LNCaP clone FGC (cell line): ENCODE measurements at places on chromosomes 1 and 21.

- DNase-seq: no peak
These were observed 2.3 kb downstream of the PAX7 start for GRCh38 chr1:18632783-18633421.

GRCh38 chr1:205600085-205600484 lies 31.7 kb downstream of the ELK4 start:
- no peak for DNase-seq

GRCh38 chr1:6544831-6545230 lies 9.5 kb downstream of the NOL9 start:
- DNase-seq: no peak

DNA sequence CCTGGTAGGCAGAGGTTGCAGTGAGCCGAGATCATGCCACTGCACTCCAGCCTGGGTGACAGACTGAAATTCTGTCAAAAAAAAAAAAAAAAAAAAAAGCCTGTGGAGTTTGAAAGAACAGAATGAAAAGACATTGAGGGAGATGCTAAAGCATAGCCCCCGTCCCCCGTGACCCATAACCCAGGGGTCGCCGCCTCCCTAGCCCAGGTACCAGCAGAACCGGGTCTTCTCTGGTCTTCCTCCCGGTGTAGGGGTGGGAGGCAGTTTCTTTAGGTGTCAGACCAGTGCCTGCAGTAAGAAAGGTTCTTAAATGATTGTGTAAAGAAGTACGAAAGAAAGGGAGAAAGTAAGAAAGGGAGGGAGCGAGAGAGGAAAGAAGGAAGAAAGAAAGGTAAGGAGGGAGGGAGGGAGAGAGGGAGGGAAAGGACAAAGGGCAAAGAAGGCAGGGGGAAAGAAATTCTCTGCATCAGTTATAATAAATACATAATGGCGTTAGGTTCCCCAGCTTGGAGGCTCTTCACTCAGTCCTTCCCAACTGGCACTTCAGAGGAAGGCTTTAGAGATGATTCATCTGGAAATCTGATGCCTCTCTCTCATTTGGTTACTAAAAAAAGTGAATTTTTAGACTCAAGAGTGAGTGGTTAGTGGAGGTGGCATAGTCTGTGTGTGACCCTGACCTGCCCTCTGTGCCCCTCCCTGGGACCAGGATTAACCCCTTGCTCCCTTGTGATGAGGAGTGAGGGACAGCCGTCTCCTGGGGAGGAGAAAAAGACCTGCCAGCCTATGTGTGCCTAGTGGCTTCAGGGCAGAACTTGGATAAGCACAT lies 1.1 kb downstream of the IL24 start:
- no peak for DNase-seq

GRCh38 chr1:197961449-197961848 lies 44.3 kb downstream of the LHX9 start:
- no peak for DNase-seq

DNA sequence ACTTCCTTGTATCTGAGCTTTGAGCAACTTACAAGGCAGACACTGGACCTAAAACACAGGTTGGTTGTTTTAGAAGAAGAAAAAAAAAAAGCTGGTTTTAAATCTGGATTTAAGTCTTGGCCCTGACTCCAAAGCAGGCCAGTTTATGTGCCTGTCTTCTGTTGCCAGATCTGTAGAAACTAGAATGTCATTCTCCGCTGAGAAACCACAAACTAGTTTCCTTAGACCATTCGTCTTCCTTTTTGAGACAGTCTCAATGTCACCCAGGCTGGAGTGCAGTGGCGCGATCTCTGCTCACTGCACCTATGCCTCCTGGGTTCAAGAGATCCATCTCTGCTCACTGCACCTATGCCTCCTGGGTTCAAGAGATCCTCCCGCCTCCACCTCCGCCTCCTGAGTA lies 33.9 kb downstream of the APP start:
- DNase-seq: no peak

DNA sequence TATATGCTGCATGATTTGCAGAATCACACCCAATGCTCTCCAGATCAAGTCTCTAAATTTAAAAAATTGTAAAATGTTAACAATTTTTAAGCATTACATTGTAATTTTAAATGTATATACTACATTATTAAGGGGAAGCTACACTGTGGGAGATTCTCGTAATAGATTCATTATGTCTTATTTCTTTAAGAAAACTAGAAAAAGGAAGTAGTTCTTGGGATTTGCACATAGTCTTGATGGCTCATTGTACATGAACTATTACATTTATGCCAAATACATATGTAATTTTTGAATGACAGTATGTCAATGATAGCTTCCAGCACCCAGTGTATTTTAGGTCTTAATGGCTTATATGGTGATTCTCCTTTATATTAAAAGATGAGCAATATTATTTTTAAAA lies 250.3 kb downstream of the PTPRC start:
- no peak for DNase-seq

DNA sequence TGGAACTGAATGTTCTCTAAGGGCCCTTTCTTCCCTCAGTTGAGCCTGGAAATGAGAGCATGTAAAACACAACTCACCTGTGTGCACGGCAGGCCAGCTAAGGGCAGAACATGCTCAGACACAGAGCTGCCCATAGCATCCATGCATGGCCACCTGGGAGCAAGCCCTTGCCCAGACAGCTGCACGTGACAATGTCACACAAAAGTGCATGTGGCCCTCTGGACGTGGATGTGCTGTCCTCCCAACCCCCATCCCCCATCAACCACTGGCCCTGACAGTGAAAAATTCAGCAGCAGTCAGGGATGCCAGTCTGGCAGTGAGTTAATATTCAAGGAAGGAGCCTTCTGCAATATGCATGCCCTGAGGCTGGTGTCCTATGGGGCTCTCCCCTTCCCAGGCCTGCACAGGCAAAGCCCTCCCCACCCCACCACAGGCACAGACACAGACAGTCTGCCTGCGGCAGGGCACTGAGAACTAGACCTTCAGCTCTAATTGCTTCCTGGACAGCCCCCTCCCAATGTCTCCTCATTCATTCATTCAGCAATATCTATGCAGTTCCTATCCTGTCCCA lies 14.6 kb upstream of the COL16A1 start:
- DNase-seq: no peak

DNA sequence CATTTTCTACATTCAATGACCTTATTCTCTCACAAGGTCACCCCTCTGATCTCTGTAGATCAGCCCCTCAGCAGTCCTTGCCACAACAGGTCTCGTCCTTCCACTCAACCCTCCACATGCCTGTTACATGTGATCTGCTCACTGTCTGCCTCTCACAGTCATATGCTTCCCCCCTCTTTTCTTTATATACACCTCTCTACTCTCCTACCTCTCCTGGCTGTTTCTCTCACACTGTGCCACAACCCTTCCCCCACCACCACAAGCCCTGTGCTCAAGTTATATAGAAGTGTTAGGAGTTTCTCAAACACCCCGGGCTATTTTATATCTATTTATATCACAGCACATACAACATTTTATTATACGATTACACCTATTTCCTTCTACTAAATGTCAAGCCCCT lies 12.6 kb downstream of the B3GALNT2 start:
- DNase-seq: no peak

DNA sequence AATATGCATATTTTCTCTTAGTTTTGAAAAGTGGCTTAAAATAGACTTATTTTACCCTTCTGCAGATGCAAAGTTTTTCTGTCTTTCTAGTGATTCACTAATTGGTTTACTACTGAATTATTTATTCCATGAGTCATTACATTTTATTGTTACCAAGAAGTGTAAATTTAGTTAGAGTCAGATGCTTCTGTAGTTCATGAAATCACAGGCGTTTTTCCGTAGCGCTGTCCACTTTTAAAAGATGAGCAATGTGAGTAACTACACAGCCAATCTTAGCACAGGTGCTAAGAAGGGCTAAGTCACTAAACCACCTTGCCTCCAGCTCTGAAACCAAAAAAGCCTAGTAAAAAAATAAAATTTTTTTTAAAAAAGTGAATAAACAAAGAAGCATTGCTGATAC lies 24.7 kb downstream of the RGS13 start:
- DNase-seq: no peak

- no peak for DNase-seq
These were observed 7.6 kb downstream of the HTR6 start for GRCh38 chr1:19672237-19672636.

- DNase-seq: no peak
These were observed 2.8 kb upstream of the LSM10 start for GRCh38 chr1:36400514-36400824.

DNA sequence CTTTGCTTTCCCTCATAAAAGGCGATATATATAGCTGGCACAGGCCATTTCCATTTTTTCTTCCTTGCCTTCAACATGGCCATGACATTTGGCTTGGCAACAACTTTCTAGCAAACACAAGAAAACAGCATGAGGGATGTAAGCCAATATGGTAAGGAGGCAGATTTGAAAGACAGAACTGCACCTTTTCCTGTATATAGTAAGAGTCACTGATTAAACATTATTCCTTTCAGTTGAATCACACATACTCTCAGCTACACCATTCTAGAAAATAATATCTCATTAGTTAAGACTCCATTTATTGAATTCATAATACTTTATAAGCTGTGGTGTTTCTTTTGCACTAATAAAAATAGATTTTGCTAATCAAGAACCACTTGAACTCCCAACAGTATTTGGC lies 9.5 kb downstream of the SIKE1 start:
- no peak for DNase-seq

DNA sequence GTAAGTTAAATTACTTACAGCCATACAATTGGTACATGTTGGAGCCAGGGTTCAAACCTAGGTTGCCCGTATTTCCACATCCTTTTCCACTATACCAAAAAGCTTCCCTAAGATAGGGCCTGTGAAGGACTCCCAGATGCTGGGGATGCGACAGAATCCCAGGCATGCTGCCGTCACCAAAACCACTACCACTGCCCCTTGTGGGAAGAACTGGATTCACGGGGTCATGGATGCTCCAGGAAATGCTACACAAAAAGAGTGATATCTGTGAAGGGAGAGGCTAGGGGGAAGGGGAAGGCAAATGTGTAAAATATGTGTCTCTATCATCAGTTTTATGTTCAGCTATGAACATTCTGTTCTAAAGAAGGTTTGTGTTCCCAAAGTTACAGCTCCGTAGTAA lies 133.9 kb upstream of the IVNS1ABP start:
- no peak for DNase-seq

- DNase-seq: no peak
These were observed 13.4 kb upstream of the TTC22 start for GRCh38 chr1:54814571-54814970.

DNA sequence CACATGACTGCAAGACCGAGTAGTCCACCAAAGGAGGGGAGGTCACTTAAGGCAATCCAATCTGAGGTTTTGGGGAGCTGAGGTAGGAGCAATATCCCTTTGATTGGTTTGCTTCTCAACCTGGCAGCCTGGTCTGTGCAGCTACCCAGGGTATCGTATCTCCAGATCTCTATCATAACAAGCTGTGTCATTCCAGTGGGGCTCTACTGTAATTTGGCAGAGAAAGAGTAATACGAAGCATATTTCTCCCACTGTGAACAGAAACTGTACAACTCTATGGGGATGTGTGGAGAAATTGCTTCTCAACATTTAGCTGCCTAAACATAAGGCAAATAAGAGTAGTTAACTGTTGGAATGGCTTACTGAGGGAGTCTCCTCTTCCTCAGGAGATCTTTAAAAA lies 20.6 kb downstream of the CD101 start:
- DNase-seq: no peak

DNA sequence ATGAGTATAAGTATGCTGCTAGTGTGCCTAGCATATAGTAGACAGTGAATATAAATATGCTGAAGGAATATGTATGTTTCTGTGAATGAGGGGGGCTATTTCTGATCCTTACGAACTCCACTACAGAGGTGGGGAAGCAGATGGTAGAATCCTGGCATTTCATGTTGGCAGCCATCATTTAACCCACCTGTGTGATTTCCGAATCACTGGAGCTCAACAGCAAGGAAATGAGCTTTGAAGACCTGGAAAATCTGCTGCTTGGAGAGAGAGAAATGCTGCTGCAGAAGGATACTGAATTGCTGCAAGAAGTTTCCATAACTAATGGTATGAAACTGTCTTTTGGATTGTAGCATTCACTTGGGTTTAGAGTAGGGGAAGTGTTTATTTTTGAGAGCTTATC lies 83.5 kb downstream of the RABGAP1L start:
- DNase-seq: no peak

DNA sequence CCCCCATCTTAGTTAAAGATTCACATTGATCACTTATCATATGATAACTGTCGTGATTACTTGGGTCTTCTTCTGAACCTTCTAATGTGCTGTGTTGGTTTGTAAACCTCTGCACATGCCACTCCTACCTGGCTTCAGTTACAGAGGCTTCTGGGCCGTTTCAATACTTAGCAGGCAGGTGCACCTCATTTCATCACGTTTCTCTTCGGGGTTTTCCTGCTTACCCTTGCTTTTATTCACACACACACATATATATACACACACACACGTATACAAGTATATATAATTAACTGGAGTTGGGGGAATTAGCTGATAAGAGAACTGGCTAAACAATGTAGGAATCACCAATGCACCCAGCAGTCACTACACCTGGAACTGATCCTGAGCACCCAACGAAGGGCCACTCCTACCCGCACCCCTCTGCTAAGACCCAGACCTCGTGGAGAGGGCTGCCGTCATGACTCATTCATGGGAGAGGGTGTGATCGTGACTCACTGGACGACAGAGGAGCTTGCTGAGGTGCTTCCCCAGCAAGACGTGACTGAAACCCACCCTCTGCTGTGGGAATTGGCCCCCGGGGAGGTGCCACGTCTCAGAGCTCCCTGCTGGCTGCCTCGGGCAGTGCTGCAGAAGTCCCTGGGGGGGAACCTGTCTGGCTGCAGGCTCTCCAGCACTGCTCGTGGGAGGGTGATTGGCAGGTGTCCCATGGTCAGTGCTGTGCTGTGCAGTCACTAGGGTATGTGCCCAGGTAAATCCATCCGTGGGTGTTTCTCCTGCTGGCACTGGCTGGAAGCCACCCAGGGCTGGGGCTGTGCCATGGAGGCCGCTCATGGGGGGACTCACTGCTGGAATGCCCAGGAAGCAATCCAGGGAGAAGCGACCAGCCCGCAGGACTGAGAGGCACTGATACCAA lies 166.6 kb downstream of the DYRK1A start:
- no peak for DNase-seq

DNA sequence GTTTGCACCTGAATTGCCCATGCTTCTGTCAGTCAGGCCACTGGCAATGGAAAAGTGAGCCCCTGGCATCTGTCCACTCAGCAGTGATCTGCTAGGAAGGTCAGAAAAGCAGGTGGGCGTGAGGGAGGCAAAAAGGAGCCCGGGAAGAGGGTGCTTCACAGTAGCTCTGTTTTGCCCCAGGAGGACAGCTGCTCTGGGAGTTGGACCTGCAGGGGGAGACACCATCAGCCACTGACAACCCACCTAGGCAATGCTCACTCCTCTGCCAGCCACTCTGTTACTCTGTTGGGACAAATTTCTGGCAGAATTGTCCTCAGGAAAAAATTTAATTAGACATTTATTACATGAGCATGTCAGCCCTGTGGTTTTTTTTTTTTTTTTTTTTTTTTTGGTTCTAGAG lies 146.4 kb downstream of the LRIG2 start:
- DNase-seq: no peak

GRCh38 chr1:159121526-159121925 lies 45.0 kb upstream of the AIM2 start:
- no peak for DNase-seq

GRCh38 chr1:214514032-214514818 lies 37.2 kb downstream of the PTPN14 start:
- DNase-seq: no peak

- DNase-seq: no peak
These were observed 26.9 kb upstream of the NKAIN1 start for GRCh38 chr1:31266547-31266946.
